ENCODE measurements at places on chromosomes 1 and 21. TPM values are rescaled to one million over a fixed set of nuclear protein-coding genes. Genes with fewer than 3 reads are reported as not detected.
A peak's percentile ranks its signal among the peaks of the same experiment; 100 is the strongest.

DNA sequence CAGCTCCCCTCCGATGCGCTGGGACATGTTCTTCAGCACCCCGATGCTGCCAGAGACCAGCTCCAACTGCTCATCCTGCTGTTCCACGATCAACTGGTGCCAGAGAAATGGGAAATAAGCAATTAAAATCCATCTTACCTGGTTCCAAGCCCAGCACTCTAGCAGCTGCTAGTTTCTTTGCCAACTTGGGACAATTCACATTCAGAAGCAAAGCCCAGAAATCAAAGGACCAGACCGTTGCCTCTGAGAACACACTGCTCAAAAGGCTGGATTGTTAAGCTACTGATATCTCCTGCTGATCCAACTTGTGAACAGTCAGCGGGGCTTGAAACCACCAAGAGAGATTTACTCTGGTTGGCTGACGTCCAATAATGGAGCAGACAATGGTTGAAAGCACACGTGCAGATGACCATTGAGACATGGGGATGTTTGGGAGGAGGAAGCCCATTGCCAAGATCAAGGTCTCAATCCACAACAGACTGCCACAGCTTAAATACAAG lies 34.4 kb downstream of the STX6 start:
- DNase-seq = no peak

GRCh38 chr1:183961132-183961531 lies 76.4 kb downstream of the COLGALT2 start:
- no peak for DNase-seq

DNA sequence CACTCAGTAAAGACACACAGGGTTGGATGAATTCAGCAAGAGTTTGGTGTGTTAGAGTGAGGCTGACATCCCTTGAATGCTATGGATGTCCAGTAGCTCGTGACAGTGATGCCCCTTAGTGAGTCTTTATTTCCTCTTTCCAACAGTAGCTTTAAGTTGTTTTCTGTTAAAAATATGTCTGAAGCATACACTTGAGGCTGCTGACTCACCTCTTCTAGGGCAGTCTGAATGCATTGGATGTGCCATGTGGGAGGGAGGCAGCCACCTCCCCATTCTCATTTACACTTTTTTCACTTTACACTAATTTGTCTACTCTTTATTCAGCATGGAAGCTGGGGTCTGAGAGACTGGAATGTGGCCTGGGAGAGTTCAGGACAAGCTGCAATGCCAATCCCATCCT lies 17.6 kb downstream of the NOS1AP start:
- DNase-seq = no peak

DNA sequence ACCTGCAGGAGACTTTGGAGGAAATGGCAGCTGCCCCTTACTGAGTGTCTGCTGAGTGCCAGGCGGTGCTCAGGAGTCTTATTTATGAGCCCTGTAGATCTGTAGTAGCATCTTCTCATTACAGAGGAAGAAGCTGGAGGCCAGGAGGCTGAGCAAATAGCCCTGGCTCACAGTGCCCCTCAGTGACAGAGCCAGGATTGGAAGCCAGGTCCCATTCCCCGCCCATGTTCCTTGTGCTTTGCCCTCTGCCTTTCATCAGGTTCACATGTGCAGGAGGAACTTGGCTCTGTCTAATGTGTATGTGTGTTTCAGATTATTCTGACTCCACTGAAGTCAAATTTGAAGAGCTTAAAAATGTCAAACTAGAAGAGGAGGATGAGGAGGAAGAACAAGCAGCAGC lies 21.2 kb downstream of the KDM4A start:
- DNase-seq = no peak

DNA sequence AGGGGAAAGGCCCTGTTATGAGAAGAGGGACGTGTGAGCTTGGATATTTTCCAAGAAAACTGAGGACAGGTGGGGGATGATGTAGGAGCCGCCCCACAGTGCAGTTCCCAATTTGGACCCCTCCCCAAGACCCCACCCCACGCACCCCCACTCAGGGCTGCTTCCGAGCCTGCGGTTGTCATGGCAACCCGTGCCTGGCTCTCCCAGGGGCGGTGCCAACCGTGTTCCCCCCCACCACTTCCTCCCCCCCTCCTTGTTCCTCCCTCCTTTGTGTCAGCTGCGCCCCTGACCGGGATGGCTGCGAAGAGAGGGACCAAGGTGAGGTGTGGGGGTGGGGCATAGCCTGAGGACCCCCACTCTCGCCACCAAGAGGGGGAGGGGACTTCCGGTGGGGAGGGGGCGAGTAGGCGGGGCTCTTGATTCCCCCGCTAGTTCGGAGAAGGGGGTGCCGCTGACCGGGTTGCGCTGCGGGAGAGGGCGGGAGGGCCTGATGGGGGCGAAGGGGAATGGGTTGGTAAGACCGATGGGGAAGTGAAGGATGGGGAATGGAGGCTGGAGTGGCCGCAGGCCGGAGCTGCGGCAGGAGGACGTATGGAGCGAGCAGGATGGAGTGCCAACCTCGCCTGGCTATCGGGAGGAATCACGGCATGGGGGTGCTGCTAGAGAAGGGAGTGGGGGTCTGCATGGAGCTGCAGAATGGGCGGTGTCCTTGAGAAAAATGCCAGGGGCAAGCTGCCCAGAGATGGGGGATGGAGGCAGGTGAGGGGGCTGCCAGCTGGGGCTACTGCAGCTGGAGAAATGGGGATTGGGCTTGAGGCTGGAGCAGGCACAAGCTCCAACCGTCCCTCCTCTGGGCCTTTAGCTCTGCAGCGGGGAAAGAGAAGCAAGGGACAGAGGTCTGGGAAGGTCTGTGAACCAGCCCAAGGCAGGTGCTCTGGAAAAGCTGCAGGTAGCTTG lies 953 bp downstream of the TRIM46 start:
- DNase-seq = peak; percentile 87

DNA sequence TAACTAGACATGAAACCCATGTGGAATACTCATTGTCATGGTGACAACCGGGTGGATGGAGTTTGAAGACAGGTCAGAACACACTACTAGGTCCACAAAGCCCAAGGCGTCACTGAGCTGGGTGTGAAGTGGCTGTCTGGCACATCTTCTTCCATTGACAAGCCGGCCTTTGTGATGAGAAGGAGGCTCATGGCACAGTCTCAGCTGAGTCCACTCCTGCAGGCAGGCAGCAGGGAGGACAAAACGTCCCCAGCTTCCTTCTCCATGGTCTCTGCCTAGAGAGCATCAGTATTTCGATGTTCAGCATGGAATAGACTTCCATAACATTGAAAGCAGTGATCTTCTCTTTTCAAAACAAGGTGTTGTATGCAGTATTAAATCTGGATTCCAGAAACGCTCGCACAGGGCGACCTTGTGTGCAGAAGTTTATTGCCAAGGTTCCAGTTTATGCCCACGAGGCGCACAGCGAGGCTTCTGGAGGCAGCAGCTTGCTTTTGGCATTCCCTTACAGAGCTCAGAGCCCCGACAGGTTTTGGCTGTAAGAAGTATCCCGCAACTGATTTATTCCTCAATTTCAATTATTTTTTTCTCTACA lies 104.2 kb downstream of the SIM2 start:
- DNase-seq = no peak

- DNase-seq = no peak
Observed at GRCh38 chr1:184770181-184770979, 15.7 kb upstream of the EDEM3 start.

DNA sequence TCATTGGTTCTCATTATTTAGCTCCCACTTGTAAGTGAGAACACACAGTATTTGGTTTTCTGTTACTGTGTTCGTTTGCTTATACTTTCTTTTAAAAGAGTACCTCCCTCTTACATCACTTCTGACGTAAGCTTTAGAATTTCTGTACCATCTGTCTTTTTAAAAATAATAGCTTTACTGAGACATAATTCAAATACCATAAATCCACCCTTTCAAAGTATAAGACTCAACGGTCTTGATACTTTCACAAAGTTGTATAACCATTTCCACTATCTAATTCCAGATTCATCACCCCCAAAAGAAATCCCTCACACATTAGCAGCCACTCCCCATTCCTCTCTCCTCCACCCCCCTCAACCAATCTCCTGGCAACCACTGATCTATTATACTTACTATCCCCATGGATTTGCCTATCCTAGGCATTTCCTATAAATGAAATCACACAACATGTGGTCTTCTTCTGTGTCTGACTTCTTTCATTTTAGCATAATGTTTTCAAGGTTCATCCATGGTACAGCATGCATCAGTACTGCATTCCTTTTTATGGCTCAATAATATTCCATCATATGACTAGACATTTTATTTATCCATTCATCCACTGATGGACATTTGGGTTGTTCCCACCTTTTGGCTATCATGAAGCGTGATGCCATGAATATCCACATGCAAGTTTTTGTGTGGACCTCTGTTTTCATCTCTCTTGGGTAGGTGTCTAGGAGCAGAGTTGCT lies 104.7 kb downstream of the HLCS start:
- DNase-seq = no peak

DNA sequence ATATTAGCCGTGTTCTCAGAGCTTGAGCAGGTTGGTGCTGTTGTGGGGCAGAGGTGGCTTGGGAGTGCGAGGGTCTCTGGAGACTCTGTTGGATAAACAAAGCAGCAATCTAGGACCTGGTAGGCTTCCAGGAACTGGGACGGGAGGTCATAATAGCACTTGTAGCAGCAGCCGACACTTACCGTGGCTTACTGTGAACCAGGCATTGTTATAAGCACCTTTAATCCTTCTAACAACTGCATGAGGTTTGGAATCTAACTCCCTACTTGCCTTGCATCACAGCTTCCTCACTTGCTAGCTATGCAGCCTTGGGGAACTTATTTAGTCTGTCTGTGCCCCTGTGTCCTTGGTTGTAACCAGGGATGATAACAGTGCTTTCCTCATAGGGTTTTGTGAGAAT lies 94.9 kb downstream of the NAV1 start:
- no peak for DNase-seq

GRCh38 chr1:169326956-169327268 lies 40.7 kb downstream of the NME7 start:
- DNase-seq = no peak

DNA sequence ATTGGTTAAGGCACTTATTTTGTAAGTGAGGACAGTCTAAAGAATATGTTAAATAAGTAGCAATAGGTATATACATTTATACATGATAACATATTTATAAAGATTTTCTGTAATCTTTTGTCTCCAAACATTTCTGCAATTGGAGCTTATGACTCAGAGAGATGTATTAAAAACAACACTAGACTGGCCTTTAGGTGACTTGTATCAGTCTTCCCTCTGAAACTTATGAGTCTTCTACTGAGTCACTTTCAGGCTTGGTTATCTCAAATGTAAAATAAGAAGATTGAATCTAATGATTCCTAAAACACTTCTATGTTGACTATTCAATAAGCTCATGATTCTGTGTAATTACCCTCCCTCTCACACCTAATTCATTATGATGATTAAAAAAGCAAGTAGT lies 672.6 kb upstream of the NEGR1 start:
- no peak for DNase-seq

DNA sequence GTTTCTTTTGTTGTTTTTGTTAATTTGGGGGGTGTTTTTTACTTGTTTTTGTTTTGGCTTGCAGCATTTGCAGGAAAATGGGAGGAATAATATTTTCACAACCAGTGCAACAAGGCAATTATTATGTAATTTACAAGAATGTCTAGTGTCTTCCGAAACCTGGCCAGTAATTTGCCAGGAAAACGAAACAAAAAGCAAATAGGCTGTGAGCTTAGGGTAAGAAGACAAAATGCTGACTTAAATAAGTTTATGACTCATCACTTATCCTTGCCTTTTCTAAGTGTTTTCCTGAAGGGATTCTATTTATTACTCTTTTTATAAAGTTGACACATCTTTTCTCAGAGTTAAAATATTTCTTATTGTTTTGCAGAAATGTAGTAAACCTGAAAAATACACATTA lies 49.8 kb downstream of the KCNT2 start:
- DNase-seq = no peak

DNA sequence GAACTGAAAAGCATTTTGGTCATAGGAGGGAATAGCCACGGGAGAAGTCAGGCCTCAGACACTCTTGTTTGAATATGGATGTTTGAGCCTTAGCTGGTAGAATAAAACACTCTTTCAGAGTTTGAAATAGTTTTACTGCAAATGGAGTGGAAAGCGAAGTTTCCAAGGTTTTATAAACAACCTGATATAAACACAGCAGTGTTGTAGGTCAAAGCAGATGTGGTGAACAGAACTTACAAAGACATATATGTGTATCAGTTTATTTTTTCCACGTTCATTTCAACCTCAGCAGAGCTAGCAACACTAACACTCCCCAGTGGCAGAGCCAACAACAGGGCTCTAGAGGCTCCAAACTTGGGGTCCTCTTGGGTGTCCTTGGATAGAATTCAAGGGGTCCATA lies 89.9 kb downstream of the WLS start:
- DNase-seq = no peak

- DNase-seq = no peak
Observed at GRCh38 chr1:151840421-151840820, 801 bp upstream of the C2CD4D start.

- DNase-seq = no peak
Observed at GRCh38 chr21:32917362-32918135, 108.2 kb upstream of the OLIG2 start.

- DNase-seq = no peak
Observed at GRCh38 chr1:84171481-84171880, 27.4 kb downstream of the PRKACB start.

- DNase-seq = no peak
Observed at GRCh38 chr21:37460196-37460595, 93.6 kb downstream of the DYRK1A start.

DNA sequence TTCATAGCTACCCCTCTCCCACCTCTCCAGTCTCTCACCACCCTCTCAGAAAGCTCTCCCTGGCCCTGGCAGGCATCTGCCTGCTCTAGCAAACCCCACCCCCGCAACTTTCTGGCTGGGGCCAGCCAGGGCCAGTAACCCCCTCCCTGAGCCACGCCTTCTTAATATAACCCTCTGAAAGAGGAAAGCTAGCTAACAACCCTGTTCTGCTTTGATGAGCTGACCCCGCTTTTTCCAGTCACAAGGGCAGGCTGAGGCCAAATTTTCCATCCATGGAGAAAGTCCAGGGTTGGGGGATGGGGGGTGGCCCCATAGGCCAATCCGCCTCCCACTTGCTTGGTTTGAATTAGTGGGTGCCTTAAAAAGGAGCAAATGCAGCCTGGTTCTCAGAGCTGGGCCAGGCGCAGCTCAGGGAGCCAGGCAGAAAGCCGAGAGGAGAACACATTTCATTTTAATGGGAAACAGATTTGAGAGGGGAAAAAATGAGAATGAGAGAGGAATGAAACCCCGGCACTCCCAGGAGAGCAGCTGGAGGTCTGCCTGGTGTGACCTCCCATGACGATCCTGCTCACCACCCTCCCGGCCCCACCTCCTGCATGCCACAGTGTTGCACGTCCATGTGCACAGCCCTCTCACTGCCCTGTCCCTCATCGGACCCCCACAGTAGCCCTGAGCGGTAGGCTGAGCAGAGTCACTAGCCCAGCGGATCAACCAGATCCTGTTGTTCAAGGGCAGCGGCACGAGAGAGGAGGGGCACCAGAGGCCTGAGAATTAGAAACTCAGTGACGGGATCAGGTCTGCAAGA lies 62.3 kb downstream of the OPTC start:
- no peak for DNase-seq

The OR10J1 gene
- not detected for total RNA-seq

The PIGR gene
- 0.37 TPM for total RNA-seq

The PRAMEF6 gene
- not detected for total RNA-seq

The CLCA4 gene
- total RNA-seq = not detected

The VASH2 gene
- 2.1 TPM for total RNA-seq

The OR2L2 gene
- total RNA-seq = 1.4 TPM

The BRDT gene
- not detected for total RNA-seq

The FCRL2 gene
- 43.6 TPM for total RNA-seq

The KCNJ9 gene
- not detected for total RNA-seq

The LRRC7 gene
- not detected for total RNA-seq

The S100A16 gene
- total RNA-seq = 109 TPM

The ZNF648 gene
- total RNA-seq = not detected

The SMPDL3B gene
- 2.5 TPM for total RNA-seq

The TCEA3 gene
- total RNA-seq = 18.6 TPM

The KCND3 gene
- total RNA-seq = 14.2 TPM

The AVPR1B gene
- not detected for total RNA-seq

Measured in spleen (tissue), 13 donors.